Neural cell (in vitro differentiated cells): ENCODE measurements at places on chromosomes 11 and 22. TPM values are rescaled to one million over a fixed set of nuclear protein-coding genes. Genes with fewer than 3 reads are reported as not detected.

The HSPB2 gene
- not detected in 2 replicates for polyA plus RNA-seq

The LDLRAD3 gene
- 3.5 TPM in 2 replicates for polyA plus RNA-seq

The APBB1 gene
- 283 and 323 TPM in 2 replicates for polyA plus RNA-seq

The OR5M3 gene
- polyA plus RNA-seq, result not detected in 2 replicates

The FXYD2 gene
- polyA plus RNA-seq, result 1.9 and 4.8 TPM in 2 replicates

The KCNQ1 gene
- polyA plus RNA-seq, result not detected in 2 replicates

The OR5AK2 gene
- polyA plus RNA-seq, result not detected in 2 replicates

The OR8G1 gene
- not detected in 2 replicates for polyA plus RNA-seq

The SYTL2 gene
- 2.3 and 4.5 TPM in 2 replicates for polyA plus RNA-seq

The JHY gene
- polyA plus RNA-seq, result 0.37 and 1.0 TPM in 2 replicates

The DNAJB7 gene
- polyA plus RNA-seq, result not detected in 2 replicates

The ANO5 gene
- polyA plus RNA-seq, result 2.8 and 3.6 TPM in 2 replicates

The PRMT3 gene
- 16.5 and 16.7 TPM in 2 replicates for polyA plus RNA-seq

The TRIM34 gene
- not detected in 2 replicates for polyA plus RNA-seq
